Activated CD4-positive, alpha-beta T cell treated with anti-CD3 and anti-CD28 coated beads, Interleukin-2, Interleukin-4, amounts not matched to agents 100 ng/mL and 50 ng/mL, durations not matched to agents 16 hours and 8 hours (primary cell): ENCODE measurements at places on chromosomes 13 and 19.

GRCh38 chr13:99034333-99035085 lies 56.6 kb upstream of the DOCK9 start:
- no peak for DNase-seq

DNA sequence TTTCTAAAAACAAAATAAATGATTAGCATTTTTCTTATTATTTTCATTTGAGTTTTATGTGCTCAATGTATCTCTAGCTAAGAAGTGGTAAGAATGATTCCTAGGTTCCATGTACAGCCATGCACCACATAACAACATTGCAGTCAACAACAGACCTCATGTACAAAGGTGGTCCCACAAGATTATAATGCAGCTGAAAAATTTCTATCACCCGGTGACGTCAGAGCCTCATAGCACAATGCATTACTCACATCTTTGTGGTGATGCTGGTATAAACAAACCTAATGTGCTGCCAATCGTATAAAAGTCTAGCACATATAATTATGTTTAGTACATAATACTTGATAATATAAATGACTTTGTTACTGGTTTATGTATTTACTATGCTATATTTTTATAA lies 120.5 kb downstream of the SLC7A1 start:
- DNase-seq = no peak

GRCh38 chr13:76025392-76025791 lies 389.3 kb downstream of the LMO7 start:
- no peak for DNase-seq

DNA sequence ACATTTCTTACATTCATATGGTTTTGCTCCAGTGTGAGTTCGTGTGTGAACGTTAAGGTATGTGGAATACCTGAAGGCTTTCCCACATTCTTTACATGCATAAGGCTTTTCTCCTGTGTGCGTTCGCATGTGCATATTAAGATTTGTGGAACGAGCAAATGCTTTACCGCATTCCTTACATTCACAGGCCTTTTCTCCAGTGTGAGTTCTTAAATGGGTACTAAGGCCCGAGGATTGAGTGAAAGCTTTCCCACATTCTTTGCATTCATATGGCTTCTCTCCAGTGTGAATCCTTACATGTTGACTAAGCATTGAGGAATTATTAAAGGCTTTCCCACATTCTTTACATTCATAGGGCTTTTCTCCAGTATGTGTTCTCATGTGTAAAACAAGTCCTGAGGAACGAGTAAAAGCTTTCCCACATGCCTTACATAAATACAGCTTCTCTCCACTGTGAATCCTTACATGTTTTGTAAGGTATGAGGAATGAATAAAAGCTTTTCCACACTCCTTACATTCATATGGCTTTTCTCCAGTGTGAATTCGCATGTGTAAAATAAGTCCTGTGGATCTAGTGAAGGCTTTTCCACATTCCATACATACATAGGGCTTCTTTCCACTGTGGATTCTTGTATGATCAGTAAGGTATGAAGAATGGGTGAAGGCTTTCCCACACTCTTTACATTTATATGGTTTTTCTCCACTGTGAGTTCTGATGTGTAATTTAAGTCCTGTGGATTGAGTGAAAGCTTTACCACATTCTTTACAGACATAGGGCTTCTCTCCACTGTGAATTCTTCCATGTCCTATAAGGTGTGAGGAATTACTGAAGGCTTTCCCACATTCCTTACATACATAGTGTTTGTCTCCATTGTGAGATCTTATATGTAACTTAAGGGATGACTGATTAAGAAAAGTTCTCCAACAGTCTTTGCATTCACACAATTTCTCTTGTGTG lies 10.7 kb downstream of the ZNF846 start:
- DNase-seq = no peak

GRCh38 chr13:25722893-25723292 lies 328.9 kb downstream of the SHISA2 start:
- no peak for DNase-seq

DNA sequence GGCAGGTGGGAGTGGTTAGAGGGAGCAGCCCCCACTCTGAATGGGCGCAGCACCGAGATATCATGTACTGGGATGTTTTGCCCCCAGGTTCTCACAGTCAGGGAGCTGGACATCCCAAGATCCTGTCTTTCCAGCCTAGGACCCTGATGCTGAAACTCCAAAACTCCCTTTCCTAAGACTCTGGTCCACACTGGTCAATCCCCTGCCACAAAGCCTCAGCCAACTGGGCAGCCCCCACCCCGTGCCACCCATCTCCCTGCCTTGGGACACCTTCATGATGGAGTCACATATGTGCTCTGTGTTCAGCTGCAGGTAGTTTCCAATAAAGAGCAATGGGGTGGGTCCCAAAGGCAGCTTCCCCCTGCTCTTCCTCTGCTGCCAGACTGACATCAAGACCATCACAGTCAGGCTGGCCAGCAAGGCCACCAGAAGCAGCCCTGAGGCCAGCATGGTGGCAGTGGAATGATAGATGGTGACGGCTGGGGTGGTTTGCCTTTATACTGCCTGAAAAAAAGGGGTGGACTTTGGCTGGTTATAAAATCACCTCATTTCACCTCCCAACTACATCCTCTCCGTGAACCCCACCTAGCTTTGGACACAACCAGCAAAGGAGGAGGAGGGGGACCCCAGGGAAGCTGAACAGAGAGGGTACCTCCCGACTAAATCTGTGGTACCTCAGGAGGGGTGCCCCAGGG lies 36.3 kb downstream of the CYP2B6 start:
- DNase-seq = no peak

GRCh38 chr19:54493967-54494585 lies 8.6 kb upstream of the LAIR2 start:
- DNase-seq = no peak

DNA sequence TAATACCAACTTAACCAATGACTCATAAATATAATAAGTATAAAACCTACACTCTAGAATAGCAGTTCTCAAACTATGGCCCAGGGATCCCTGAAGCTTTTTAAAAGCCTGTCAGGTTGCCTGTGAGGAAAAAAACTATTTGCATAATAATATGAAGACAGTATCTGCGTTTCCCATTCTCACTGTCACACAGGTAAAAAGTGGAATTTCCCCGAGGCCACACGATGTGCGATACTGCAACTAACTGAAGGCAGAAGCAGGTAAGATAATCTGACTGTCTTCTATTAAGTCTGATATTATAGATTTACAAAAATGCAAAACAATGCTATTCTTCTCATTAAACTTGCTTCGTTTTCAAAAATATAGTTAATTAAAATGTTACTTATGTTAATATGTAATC lies 52.5 kb upstream of the EEF1AKMT1 start:
- DNase-seq = no peak

- DNase-seq = no peak
Measured at GRCh38 chr13:79307433-79307861, 98.6 kb downstream of the RBM26 start.

- no peak for DNase-seq
Measured at GRCh38 chr13:26786651-26787295, 26.2 kb upstream of the GPR12 start.

DNA sequence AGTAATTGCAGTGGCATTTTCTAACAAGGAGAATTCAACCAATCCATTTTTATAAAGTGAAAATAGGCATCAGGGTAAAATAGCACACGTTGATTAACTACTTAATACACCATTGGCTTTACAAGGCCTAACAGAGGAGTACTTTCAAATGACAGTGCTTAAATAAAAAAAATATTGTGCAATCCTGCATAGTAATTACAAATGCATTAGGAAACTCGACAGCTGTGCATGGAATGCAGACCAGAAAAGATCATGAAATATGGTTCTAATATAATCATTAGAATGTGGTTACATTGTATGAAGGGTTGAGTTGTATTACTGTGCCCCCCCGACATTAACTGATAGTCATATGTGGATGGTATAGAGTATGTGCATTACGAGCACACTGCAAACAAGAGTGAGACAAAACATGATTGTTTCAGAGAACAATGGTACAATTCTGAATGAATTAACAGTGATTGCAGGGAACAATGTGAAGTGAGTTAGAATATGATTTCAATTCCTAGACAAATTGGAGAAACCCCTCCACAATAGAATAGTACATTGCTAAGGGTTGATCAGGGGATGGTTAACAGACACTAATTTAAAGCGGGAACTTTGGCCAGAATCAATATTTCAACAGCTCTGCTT lies 270.6 kb downstream of the GPC5 start:
- no peak for DNase-seq

- no peak for DNase-seq
Measured at GRCh38 chr19:10155839-10156238, 36.1 kb upstream of the EIF3G start.
